Activated naive CD8-positive, alpha-beta T cell treated with anti-CD3 and anti-CD28 coated beads, Interleukin-2, amount 50 U/mL, for 24 hours (primary cell): ENCODE measurements at places on chromosomes 4 and X.
A peak's percentile ranks its signal among the peaks of the same experiment; 100 is the strongest.

GRCh38 chr4:120874792-120875774 lies 47.4 kb downstream of the PRDM5 start:
- DNase-seq = no peak

DNA sequence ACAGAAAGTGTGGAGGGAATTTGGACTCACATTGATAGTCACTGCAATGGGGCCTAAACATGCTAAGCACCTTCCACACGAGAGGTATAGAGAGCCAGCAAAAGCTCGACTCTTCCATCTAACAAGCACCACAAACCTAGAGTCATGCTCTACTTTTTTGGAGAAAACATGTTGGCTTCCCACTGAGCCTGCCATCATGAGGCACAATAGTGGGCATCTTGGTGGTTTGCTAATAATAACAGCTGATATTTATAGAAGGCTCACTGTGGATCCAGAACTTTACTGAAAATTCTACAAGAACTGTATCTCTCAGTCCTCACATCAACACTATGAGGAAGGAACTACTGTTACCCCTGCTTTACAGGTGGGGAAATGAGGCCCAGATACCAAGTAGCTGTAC lies 26.6 kb downstream of the MAML3 start:
- DNase-seq = no peak

GRCh38 chrX:111778591-111778990 lies 97.4 kb upstream of the TRPC5OS start:
- no peak for DNase-seq

DNA sequence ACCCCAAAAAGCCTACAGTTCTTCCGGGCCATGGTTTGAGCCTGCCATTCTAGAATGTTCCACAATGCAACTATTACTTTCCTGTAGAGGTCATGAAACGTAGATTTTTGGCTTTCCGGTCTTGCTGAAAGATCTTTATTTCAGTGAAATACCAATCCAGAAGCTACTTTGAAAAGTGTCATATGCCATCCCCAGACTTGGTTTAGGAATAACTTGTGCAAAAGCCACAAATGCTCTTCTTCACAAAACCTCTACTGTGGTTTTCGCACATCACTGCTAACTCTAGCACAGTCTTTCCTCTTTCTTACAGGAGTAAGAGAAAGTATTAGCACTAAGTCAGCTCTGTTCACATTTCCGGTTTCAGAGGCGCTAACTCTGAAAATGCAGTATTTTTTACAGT lies 12.7 kb upstream of the CD40LG start:
- no peak for DNase-seq

DNA sequence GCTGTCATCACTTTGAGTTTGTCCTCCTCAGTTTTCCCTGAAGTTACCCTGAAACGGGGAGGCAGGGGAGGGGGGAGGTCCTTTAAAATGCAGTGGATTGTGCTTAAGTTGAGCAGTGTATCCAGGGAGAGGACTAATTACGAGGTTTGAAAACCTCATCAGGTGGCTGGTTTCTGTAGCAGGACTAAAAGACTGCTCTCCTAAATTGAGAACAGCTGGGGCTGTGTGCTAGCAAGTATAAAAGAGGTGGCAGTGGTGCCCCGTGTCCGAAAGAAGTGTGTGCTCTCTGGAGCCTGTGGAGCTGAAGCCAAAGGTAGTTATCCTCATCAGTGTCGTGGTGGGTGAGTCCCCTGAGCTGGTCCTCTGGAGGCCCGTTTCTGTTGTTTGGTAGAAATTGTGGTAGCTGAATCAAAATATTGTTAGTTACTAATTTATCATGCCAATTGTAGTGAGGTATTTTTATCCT lies 37.2 kb upstream of the CYP2U1 start:
- DNase-seq = no peak

DNA sequence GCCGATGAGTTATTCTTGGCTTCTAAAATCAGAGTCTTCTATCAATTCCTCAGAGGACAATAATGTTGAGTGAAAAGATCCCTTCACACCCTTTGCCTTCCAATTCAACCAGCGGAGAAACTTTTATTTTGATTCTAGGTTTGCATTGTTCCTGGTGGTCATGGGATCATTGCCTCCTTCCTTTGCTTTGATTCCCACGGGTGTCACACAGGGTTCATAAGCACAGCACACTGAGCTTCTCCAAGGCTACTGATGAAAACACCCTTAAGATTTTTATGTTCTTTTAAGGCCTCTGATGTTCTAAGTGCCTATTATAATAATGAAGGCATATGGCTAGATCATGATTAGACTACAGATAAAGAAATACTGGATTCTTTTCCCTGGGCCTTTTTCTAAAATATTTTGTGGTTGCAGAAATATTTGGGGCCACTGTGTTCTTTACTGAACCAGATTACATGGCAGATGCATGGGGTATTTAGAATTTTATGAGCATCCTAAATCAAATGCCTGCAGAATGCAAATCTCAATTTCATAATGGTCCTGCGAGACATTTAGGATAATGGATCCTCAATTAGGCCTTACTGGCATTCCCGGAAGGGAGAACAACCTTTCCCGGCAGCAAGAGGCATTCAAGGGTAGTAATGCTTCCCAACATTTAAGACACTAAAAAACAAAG lies 43.9 kb upstream of the FGFBP2 start:
- no peak for DNase-seq

DNA sequence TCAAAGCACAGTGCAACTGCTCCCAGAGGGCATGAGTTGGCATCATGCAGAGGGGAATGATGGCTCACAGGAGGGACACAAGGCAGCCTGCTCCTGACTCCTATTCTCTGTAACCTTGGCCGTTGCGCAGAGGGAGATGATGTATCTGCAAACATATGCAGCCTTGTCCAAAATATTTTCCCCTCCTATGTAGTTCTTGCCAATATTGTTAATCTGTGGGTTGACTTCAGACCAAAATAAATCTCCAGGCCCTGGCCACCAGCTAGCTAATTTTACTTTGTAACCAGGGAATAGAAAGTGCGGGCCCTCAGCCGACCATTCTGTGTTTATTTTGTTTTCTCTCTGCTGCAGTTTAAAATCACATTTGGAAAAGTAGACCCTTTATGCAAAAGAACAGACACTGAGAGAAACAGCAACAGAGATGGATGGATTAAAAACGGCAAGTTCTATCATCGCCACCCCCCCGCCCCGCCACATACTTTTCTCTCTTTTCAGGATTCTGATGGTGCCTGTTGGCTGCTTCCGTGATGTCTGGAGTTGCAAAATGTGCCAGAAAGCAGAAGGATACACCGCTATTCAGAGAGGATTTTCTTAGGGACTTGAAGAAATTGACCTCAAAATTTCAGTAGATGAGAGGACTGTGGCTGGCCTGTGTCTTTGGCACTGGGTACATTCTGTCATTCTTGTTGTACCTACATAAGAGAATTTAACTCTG lies 185.3 kb upstream of the BCOR start:
- no peak for DNase-seq

DNA sequence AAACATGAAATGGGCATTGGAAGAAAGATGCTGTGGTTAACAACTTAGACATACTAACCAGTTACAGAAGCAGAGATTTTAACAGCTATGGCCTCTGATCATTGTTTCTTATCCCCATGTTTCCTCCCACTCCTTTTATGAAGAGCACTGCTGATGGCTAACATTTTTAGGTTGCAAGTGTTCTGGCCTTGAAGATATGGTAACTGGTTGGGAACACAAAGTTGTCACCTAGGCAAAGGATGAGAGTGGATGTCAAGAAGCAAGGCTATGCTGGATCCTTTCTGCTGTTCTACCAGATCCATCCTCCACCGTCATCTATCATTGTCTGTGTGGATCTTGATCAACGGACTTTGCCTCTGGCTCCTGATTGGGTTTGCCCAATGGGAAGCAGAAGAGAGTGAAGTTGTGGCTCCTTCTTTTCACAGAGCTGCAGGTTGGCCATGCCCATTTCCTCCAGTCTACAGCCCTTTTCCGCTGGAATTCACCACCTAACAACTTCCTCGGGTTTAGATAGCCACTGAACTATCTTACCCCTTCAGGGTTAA lies 48.9 kb upstream of the SPP1 start:
- no peak for DNase-seq

DNA sequence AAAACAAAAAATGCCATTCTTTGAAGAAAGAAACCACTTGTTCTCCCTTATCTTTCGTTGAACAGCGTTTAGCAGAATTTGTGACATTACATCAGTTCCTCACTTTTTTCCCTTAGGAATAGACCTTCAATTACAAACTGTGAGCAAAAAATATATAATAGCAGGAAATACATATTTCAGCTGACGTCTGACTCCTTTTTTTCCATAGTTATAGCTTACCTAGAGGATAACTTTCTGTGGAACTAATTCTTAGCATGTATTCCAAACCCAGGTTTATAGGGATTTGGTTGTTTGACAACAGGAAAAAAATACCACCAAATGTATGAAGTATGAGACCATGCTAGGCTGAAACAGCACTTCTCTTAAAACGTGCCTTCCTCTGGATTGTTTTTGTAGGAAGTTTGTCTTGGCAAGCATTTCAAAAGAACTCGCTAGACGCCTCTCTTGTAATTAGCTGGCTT lies 2.0 kb upstream of the LIMCH1 start:
- DNase-seq = no peak

GRCh38 chr4:152033621-152034020 lies 272.8 kb upstream of the GATB start:
- DNase-seq = no peak

DNA sequence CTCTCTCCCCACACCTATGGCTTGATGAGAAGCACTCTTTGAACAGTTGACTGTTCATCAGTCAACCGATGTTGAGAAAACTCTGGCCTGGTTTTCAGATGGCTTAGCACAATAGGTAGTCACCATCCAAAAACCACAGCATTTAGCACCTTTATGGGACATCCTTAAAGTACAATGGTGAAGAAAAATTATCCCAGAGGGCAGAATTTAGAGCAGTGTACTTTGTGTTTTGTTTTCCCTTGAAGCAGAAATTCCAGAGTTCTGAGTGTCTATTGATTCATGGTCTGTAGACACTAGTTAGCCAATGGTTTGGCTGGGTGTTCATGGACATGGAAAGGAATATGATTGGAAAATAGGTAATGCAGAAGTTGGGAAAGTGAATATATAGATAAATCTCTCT lies 487.0 kb downstream of the PDHA2 start:
- DNase-seq = no peak

DNA sequence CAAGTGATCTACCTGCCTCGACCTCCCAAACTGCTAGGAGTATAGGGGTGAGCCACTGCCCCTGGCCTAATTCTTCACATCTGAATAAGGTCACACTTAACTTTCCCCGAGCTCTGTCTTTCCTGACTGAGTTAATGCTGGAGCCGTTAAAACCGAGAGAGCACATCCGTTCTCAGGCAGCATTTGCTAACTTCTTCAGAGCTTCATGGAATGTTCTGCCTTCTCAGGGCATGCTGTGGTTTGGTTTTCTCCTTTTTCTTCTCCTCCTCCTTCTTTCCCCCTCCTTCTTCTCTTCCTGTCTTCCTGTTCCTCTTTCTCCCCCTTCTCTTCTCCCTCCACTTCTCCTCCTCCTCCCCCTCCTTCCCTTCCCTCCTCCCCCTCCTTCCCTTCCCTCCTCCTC lies 119.9 kb downstream of the ASMT start:
- DNase-seq = no peak

DNA sequence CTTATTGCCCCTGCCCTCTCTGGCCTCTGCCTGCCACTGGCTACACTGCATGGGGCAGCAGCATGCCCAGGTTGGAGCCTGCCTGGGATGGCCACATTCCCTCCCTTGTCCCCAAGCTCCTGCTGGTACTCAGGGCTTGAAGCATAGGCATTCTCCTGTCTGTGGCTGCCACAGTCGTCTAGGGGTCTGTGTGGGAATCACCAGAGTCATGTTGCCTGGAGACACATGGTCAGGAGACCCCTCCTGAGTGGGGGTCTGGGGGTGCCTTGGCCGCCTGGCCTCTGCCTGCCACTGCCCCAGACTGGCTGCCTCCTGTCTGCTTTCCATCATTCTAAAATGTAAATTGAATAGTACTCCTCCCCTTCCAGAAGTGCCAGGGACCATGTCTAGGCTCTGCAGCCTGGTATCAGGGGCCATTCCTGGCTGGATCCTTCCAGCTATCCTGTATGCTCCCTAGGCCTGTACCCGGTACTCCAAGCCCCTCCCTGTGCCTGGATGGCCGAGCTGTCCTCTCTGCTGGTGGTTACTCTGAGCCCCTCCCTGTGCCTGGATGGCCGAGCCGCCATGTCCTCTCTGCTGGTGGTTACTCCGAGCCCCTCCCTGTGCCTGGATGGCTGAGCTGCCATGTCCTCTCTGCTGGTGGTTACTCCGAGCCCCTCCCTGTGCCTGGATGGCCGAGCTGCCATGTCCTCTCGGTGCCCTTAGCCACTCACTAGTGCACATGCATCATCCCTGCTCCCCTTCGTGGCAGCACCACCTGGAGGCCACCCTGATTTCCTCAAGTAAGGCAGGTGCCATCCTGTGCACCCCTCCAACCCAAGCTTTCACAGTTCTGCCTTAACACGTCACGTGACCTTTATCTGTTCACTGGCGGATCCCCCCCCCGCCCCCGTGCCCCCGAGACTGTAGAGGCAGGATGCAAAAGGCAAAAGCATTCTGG lies 5.5 kb upstream of the NKX1-1 start:
- peak; percentile 1 for DNase-seq

DNA sequence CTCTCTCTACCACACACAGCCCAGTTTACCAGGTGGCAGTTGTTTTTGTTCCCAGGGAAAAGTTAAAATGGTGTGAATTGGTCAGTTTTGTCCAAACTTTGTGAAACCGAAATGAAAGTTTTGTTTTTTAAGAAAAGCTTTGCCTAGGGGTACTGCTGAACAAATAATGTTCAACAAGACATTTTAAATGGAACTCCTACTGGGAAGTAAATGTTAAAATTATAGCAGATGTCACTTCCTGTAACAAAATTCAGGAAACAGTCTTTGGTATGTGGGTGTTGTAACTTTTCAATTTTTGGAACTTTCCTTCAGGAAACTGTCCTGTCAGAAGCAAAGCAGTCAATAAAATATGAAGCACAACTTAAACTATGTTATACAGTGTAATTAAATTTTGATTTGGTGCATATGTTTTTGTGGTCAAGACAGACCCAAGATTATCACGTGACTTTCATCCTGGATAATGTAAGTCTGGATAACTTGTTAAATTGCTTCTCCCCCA lies 79.5 kb downstream of the AFF1 start:
- DNase-seq = no peak

DNA sequence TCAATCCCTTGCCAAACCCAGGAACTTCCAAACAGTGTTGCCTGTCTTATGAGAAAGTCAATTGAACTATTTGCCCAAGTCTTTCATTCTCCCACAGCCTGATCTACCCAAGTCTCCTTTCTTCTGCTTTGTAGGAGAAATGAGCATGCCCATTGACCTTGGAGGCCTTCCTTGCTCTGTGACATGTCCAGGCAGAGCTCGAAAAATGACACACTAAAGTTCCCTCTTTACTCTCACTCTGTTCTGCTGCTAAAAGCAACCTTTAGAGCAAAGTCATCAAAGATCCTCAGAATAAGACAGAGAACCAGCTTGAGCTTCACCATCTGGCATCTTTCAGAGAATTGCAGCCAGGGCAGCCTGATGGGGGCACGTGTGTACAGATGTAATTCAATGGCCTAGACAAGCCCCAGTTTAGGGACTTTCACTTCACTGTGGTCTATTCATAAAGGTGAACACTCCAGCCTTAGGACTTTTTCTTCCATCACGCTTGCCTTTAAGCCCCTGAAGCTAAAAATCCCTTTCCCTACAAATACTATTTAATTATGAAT lies 136.4 kb downstream of the AMELX start:
- DNase-seq = no peak
